ENCODE measurements at places on chromosomes 2 and 18.

DNA sequence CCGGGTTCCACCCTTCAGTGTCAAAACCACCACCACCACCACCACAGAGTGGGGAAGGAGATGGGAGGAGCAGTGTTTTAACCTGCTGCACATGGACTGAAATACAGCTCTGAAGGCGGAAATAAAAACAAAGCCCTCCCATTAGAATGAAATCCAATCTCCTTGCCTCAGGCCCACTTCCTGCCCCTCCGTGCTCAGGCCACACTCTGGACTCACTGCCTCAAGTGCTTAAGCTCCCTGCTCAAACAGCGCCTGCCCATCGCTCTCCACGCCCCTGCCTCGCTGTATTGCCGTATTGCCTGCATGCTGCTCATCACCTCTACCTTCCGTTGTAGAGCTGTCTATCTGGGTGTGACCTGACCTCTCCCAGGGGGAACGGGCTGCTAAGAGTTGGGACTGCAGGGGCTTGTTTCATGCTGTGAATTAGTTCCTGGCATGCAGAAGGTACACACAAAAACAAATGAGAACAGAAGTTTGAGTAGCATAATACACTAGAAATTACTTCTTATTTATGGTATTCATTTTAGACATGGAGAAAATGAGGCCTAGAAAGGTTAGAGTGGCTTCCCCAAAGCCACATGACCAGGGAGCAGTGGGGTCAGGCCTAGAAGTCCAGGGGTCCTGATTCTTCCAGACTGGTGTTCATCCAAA, 31.6 kb upstream of the NEB start:
- no peak for DNase-seq

GRCh38 chr18:5518899-5519371, 24.9 kb downstream of the EPB41L3 start:
- DNase-seq, result no peak

- DNase-seq, result no peak
These were observed 75.2 kb downstream of the RBMS1 start for GRCh38 chr2:160418398-160418765.

- no peak for DNase-seq
These were observed 134.2 kb downstream of the RAPGEF4 start for GRCh38 chr2:172869861-172870260.

- no peak for DNase-seq
These were observed 3.1 kb upstream of the ZEB2 start for GRCh38 chr2:144522897-144523595.

DNA sequence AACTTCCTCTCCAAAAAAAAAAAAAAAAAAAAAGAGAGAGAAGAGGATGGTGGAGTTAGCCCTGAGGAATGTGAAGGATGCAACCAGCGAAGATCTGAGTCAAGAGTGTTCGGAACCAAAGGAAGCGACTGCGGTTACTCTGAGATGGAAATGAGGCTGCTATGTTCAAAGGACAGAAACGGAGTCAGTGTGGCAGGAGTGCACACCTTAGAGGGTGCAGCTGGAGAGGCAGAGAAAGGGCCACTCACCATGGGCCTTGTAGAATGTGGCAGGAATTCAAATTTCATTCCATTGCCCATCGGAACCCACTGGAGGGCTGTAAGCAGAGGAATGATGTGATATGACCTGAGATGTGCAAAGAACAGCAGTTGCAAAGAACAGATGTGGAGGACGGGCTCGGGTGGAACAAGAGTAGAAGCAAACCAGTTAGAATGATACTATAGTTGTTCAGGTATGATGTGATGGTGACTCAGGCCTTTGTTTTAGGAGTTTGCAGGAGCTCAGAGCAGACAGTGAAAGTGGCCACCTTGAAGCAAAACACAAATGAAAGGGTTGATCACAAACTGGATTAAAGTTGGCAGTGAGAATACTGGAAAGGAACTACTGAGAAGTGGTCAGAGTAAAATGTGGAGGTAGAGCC, 22.6 kb downstream of the ITGA6 start:
- no peak for DNase-seq

DNA sequence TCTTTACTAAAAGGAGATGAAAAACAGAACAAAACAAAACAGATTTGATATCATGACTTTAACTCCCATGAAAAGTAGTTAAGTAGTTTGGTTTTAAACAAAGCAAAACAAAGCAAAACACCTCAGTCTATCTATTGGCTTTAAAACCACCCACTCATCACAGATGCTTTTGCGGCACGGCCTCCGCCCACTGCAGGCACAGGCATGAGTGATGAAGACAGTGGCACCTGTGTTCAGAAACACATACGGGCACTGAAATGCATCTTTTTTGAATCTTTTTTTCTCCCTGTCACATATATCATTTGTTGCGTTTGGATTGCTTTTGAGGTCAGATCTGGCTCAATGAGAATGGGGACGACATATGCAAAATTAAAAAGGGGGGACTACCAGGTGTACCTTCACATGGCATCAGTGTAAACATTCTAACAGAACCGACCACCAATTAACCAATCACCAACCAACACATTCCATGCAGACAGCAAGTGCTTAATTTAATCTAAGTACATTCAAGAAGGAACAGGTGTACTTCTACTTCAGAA, 147.4 kb upstream of the REV1 start:
- no peak for DNase-seq

DNA sequence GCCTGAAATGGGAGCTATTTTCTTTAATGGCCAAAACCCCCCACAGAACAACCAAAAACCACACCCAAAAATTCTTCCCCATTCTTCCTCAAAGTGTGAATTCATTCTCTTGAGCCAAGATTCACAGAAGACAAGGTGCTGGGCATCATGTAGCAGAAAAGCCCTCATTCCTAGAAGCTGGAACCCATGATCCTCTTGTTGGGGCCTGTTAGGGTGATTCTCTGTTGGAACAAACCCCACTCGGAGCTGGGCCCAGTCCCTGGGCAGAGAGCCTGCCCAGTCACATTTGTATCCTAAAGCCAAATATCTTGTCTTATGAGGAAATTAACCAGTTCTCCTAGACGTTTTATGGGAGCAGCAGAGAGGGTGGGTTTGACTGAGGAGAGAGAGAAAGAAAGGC, 22.8 kb upstream of the VPS4B start:
- no peak for DNase-seq

DNA sequence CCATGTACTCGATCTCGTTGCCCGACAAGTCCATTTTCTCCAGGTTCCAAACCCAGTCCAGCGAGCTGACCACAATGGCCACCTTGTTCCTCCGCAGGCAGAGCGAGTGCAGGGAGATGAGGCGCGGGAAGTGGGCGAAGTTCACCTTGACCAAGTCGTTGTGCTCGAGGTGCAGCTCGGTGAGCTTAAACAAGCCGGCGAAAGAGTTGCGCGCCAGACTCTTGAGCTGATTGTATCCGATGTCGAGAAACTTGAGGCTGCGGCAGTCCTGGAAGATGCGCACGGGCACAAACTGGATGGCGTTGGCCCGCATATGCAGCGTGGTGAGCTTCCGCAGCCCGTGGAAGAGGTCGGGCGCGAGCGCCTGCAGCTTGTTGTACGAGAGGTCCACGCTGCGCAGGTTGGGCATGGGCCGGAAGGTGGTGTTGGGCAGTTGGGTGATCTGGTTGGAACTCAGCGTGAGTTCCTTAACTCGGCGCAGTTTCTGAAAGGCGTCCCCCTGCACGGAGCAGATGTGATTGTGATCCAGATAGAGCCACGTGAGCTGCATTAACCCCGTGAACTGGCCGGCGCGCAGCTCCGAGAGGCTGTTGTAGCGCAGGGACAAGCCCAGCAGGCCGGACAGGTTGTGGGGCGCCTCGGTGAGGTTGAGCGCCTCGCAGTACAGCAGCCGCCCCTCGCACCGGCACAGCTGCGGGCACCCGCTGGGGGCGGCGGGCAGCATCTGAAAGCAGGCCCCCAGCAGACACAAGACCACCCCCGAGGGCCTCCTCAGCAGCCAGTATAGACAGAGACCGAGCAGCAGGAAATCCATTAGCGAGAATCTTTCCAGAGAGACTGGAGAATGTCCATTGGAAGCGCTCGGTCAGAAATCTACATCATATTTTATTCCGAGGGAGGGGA, 1.3 kb downstream of the LRRTM1 start:
- no peak for DNase-seq

DNA sequence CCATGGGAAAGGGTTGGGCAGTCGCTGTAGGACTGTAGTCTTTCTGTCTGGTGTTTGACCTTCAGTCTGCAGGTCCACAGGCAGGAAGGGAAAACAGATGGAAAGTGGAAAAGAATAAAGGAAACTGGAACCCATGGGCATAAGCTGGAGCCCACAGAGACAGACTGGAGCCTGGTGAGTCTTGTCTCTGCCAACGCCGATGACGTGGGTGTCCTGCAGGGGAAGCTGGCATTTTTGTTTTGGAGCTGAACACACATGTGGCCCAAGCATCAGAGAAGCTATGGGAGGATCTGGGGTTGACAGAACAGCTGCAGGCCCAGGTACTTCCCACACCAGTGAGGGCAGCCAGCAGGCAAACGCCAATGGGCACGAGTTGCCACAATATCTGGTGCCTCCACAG, 28.2 kb upstream of the SOCS6 start:
- no peak for DNase-seq

DNA sequence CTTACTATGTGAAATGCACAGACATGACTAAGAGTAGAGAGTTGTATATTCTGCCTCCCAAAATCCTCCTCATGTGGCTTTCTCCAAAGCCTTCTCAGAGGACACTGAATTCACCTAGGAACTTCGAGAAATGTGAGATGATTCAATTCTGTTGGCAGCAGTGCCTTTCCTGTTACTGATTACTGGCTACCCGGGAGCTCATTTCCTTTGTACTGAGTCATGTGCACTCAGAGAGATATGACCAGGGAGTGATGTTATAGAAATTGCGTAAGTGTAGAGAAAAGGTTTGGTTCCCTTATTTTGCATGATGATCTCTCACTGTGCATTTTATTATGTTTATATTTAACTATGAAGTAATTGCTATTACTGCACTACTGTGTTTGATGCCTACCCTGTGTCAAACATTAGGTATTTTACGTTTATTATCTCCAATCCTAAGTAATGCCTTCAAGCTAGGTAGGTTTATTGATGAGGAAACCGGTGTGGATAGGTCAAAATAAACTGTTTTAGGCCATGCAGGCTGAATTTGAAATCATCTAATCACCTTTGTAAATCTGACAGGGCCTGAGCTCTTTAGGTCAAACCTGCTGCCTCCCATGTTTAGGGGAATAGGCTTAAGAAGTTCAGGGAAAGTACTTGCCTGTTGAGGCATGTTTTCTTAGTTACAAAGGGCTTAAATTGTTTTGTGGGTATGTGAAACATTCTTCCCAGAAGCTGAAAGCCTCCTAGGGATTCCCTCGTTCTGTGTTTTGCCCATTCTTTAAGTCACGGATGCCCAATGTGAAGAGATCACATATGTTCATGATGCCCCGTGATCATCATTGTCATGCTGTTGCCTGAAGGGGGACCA, 86.8 kb downstream of the FMNL2 start:
- DNase-seq, result peak; percentile 10

GRCh38 chr2:120699292-120699691, 36.4 kb upstream of the GLI2 start:
- DNase-seq, result no peak

DNA sequence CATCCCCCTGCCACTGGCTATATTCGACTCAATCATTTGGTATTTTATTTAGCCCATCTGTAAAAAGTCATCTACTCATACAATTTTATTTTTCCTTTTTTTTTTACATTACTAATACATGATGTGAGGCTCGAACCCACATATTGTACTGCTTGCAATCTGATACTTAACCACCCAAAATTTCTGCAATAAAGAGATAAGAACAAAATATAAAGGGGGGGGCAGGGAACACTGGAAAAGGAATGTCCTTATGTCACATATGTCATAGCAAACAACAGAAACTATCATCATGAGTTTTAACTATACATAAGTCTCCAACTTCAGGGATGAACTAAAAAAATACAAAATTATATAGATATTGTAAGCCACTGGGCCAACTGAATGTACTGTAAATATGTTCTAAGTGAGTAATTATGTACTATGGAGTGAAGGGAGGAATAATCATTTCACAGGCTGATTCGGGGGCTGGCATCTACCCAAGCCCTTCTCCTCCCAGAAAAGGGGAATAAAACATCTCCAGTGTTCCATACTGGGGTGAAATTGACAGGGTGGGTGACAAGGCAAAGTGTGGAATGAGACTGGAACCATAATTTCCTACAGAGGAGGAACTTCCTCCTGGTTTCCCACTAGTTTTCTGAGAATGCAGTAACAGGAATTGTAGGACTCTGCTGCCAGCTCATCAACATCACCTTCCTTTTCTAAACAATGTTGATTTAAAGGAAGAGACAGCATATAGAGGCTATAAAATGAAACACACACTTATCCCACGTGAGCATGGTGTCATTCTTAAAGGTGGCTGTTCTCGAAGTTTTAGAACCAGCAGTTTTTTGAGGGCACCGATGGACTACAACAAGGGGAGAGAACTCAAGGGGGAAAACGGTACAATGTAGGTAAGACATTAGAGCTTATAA, 79.5 kb downstream of the FARSB start:
- DNase-seq, result no peak

- no peak for DNase-seq
These were observed 51.8 kb upstream of the AP1S3 start for GRCh38 chr2:223889229-223889628.

GRCh38 chr18:63109022-63109421, 210.5 kb downstream of the BCL2 start:
- DNase-seq, result no peak

DNA sequence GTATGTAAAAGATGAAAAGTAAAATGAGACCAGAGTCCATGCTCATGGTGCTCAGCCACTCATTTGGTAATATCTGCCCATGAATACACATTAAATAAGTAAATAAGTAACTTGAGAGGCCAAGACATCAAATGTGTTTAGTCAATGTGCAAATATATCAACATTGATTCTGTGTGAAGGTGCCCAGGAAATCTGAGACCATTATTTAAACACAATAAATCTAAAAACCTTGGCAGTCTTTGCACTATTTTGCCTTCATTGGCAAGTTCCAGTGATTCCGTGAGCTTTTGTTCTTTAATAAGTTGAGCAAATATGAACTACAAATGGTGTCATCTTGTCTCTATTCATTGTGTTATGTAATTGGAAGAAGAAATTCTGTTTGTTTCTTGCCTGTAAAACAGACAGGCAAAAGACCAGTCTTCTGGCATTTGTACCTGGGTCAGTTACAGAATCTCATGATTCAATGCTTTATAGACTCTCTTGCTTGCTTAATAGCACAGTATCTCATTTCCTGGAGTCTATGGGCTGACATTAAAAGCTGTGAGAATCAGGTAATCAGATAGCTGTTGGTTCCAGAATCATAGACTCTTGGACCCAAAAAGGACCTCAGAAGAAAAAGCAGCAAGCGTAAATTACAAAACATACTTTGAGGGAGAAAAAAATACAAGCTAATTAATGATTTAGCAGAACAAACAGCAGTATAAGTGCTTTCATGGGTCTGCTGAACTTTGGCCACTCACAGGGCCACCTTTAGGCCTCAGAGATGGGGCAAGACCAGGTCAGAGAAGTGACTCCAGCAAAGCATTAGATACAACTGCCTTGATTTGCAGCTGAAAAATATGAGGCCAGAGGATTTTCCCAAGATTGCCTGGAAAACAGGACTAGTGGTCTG, 20.0 kb upstream of the SERPINB3 start:
- no peak for DNase-seq

GRCh38 chr2:36507408-36507812, 90.6 kb downstream of the FEZ2 start:
- no peak for DNase-seq
